NCI-H446 (cell line): ENCODE measurements at places on chromosomes 5 and 9.

DNA sequence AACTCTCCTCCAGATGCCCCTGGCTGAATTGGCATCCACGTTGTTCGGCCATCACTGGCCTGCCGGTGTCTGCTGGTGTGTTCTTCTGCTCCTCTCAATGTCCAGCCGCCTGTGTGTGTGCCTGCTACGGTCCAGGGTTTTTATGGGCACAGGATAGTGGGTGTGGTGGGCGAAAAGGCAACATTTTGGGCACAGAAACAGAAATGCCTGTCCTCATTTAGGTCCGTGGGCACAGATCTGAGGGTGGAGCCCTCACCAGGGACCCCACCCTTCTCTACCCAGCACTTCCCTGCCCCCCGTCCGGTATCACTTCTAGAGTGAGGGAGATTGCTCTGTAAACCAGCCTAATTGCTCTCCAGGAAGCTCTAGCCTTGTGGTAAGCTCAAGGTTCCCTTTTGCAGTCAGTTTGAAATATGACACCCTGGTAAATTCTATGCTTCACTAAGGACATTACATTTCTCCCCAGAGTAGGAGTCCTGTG lies 410.1 kb downstream of the MAT2B start:
- no peak for DNase-seq

GRCh38 chr5:104937598-104937997 lies 1375.0 kb upstream of the NUDT12 start:
- no peak for DNase-seq

DNA sequence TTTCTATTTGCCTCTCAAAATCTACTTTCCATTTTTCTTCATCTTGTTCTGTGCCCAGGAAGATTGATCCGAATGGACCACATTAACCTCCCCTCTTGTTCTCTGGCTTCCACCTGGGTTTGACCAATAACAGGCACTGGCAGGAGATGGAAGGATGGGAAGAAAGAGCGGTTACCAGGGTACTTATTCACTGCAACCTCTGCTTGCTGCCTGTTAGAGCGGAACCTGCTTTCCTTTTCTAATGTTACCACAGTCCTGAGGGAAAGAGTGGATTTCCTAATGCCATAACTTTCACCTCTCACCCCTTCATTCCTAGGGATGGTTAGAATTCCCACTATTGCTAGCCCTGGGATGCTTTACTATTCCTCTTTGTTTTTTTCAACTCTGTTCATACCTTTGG lies 262.1 kb downstream of the RFX3 start:
- no peak for DNase-seq

DNA sequence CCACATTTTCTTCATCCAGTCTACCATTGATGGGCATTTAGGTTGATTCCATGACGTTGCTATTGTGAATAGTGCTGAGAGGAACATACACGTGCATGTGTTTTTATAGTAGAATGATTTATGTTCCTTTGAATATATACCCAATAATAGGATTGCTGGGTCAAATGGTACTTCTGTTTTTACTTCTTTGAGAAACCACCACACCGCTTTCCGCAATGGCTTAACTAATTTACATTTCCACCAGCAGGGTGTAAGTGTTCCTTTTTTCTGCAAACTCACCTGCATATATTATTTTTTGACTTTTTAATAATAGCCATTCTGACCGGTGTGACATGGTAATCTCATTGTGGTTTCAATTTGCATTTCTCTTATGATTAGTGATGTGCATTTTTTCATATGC lies 82.2 kb upstream of the RFX3 start:
- DNase-seq = no peak

GRCh38 chr5:131855452-131855851 lies 58.6 kb upstream of the FNIP1 start:
- DNase-seq = no peak

GRCh38 chr5:56670916-56671315 lies 144.4 kb upstream of the MAP3K1 start:
- no peak for DNase-seq
